ENCODE measurements at places on chromosomes 5 and 9. TPM values are rescaled to one million over a fixed set of nuclear protein-coding genes. Genes with fewer than 3 reads are reported as not detected.

- DNase-seq: peak; percentile 56
These were observed 432.6 kb upstream of the SLC30A5 start for GRCh38 chr5:68661237-68661636.

KCNMB1 gene
- 0.21 TPM for total RNA-seq

GRCh38 chr5:136054142-136055019 lies 25.6 kb downstream of the TGFBI start:
- no peak for DNase-seq

THBS4 gene
- total RNA-seq: 11.8 TPM

EFNA5 gene
- 17.4 TPM for total RNA-seq

CLIC3 gene
- total RNA-seq: not detected

- no peak for DNase-seq
These were observed 206.7 kb downstream of the FAM114A2 start for GRCh38 chr5:153831973-153832372.

SPATA31E1 gene
- total RNA-seq: 0.05 TPM

GRCh38 chr9:136111910-136112309 lies 6.8 kb downstream of the TMEM250 start:
- no peak for DNase-seq

GRCh38 chr5:17443333-17444130 lies 54.5 kb upstream of the TAF11L2 start:
- peak; percentile 27 for DNase-seq

PDE6A gene
- not detected for total RNA-seq

SELENOP gene
- total RNA-seq: 17.4 TPM

UAP1L1 gene
- total RNA-seq: 17.7 TPM

DNA sequence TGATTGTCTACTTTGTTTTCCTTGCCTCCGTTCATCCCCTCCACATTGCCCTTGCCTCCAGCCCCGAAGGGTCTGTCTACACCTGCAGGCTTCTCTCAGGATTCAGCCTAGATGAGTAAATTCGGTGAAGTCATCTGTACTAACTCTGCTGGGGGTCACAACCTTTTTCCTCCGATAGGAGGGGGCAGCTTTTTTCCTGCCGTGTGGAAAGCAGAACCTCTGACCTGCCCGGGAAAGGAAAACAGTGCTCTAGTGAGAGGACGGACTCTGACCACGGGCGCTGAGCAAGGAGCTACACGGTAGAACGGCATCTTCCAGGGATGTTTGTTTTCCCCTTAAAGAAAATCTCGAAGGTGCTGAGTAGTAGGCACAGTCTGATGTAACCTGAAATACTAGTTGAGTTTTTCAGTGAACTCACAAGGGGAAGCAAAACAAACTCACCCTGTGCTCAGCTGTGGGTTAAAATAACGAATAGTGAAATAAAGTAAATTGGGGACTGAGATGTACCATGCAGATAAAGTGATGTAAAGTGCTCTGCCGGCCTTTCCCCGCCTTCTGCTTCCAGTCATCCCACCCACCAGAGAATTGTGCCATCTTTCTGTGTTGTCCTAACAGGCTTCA lies 281.8 kb downstream of the AOPEP start:
- DNase-seq: no peak

KLHL9 gene
- total RNA-seq: 17.4 TPM

- no peak for DNase-seq
These were observed 213.1 kb downstream of the RFK start for GRCh38 chr9:76181020-76181641.

PCDHGA2 gene
- 0.66 TPM for total RNA-seq

- DNase-seq: no peak
These were observed 1.7 kb upstream of the GLT6D1 start for GRCh38 chr9:135641047-135641446.
